Naive thymus-derived CD8-positive, alpha-beta T cell (primary cell): ENCODE measurements at places on chromosomes 6 and 20.

- no peak for DNase-seq
These were observed 154.7 kb upstream of the SGK1 start for GRCh38 chr6:134472661-134473060.

DNA sequence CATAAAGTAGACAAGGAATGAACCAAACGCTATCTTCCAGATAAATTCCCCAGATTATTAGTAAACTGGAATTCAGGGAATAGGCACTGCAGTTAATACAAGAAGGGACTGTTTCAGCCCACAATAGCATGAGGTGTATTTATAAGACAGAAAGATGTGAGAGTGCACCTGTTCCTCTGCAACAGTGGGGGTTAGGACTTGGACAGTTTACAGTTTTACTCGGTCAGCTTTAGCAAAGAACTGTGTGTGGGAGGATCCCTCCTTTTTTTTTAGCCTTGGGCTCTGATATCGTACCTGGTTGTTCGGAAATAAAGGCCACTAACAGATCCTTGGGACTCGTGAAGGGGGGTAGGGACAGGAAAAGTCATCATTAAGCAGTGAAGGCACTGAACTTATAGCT is 2.0 kb upstream of the MYLIP start:
- DNase-seq = no peak

- no peak for DNase-seq
These were observed 13.3 kb upstream of the MYT1 start for GRCh38 chr20:64150756-64151632.

GRCh38 chr6:150720774-150721233 is 121.1 kb downstream of the PLEKHG1 start:
- DNase-seq = no peak

- DNase-seq = no peak
These were observed 48.7 kb downstream of the MAP7 start for GRCh38 chr6:136501514-136501913.
